CD4-positive, alpha-beta T cell (primary cell): ENCODE measurements at places on chromosomes 4 and X.

DNA sequence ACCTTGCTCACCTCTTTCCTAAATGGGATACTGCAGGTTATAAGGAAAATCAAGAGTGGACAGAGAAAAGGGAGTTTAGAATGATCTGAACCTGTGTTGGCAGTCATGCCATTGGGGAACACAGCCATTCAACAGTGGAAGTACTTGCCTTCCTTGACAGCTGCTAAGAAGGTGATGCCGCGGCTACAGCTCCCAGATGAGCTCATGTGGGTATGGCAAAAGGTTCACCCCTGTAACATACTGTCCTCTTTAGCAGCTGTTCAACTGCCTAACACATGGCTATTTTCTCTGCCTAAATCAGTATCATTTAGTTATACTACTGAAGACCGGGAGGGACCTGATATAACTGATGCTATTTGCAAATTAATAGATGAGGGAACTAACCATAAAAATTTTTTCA is 76.8 kb downstream of the DCHS2 start:
- no peak for DNase-seq

GRCh38 chrX:144840616-144841015 is 406.7 kb upstream of the SPANXN1 start:
- DNase-seq: no peak

DNA sequence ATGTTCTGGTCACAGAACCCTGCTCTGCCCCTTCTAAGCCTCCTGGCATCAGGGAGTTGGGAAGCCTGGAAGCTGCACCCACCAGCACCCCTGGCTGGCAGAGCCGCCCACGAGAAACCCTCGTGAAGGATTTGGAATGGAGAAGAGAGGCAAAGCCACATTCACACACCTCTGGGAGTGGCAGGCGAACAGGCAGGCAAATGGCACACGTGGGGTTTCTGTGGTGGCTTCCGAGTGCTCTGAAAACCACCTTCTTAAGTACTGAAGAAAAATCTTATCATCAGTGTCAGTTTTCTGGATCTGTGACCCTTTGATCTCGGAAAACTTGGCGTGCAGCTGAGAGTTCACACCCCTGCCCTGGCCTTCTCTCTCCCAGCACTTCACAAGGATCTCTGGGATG is 442.2 kb upstream of the FRG1 start:
- DNase-seq: no peak

GRCh38 chr4:40990236-40990898 is 224.0 kb downstream of the APBB2 start:
- DNase-seq: no peak

DNA sequence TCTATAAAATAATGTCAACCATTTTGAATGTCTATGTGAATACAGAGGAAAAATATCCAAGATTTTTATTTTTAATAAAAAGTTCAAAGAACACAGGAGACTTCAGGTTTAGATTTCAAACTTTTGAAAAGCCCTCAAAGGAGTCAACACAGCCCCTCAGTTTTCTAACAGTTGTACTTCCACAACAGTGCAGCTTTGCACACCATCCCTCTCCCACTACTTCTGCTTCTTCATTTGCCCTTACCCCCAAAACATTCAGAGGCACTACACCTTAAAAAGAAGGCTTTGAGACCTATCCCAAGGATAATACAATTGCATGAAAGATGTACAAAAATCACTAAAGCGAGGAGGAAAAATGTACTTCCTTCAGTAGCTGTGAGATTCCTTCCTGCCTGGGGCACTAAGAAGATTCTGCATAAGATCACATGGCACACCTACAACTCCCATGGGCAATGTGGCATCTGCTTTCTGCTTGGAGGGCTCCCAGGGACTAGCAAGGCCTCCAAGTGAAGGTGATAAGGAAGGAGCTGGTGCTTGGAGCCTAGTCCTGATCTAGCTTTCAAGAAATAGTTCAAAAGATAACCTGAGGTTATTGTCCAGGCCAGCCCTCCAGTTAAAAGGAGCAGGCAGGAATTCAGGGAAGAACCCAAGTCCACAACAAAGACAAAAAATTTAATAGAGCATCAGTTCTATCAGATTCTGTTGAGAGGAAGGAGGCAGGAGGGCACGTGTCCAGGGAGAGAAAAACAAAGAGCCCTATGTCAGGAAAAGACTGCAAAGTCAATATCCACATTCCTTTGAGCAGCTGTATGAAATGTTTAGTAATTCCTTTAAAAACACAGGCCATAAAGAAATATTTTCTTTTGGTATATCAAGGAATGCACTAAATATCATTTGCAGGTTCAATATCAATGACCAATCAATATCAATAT is 19.1 kb downstream of the ARAP2 start:
- DNase-seq: no peak

DNA sequence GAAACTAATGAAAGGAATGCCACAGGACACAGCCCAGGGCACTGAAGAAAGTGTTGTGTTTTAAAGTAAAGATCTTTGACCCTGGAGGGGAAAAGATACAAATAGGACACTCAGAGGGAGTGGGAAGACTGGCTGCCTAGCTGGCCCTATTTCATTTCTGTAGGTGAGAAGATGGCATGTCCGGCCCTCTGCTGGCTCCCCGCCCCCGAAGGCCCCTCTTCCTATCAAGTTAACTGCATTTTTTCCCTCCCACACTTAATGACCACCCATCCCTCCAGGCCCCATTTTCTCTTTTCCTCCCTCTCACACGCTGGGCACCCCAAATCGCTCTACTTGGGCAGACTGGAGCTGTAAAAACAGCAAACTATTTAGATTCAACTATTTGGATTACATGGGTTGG is 5.5 kb upstream of the TRIM75 start:
- no peak for DNase-seq

DNA sequence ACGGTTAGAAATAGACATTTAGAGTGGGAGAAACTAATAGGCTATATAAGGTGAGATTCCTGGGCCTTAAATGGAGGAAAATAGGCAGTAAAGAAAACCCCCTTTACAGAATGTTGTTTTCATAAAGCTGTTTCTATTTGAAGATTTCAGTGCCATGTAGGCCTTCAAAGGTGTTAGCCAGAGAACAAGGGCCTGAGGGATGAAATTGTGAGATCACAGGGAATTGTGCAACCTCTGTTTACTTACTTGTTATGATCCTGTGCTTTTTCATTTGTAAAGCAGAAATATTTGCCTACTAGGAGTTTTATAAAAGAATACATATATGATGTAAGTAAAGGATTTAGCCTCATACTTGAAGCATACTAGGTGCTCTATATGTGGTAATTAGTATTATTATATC is 272.9 kb upstream of the ARX start:
- no peak for DNase-seq

DNA sequence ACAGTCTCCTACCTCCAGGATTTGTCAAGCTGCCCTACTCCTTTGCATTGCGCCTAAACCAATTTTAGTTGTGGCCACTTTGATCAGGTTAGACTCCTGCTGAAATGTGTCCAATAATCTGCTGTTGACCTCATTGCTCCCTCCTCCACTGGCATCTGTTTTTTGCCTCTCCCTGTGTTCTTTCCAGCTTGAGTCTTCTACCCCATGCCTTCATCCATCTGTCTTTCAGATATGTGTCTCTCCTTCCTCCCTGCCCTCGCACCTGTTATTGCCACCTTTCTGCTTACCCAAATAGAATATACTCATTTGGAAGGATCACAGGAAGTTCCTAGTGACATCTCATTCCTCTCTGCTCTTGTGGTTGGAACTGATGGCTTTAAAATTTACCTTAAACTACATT is 366.6 kb upstream of the CLNK start:
- DNase-seq: no peak

DNA sequence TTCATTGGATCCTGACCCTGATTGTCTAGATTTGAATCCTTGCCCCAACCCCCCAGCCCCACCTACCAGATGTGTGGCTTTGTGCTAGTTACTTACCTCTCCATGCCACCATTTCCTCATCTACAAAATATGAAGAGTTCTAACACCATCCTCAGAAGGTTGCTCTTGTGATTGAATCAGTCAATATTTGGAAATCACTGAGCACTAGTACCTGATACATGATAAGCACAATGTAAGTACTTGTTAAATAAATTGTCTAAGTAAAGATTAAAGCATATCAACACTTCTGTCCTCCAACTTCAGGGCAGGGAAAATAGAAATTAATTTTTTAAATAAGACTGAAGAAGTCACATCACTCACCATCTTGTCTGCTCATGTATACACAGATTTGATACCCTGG is 249.6 kb upstream of the KLF3 start:
- no peak for DNase-seq

GRCh38 chrX:104156630-104157529 is at the start of gene SLC25A53:
TSS of gene SLC25A53 (minus strand) at chrX:104157009. CDS start at chrX:104105257, 51,752 bp downstream.
- DNase-seq: peak; percentile 56

- DNase-seq: no peak
Observed at GRCh38 chr4:79232540-79232939, 93.3 kb downstream of the NAA11 start.

- DNase-seq: peak; percentile 30
Observed at GRCh38 chr4:40856840-40857362, 107.1 kb downstream of the NSUN7 start.

GRCh38 chr4:8882239-8882638 is 10.6 kb upstream of the HMX1 start:
- DNase-seq: no peak
